Activated CD4-positive, alpha-beta T cell treated with anti-CD3 and anti-CD28 coated beads for 48 hours (primary cell): ENCODE measurements at places on chromosomes 4 and X.
A peak's percentile ranks its signal among the peaks of the same experiment; 100 is the strongest.

- DNase-seq = peak; percentile 66
These were observed at the start of gene CD38 for GRCh38 chr4:15778289-15779241. Gene CD38, plus strand, starts transcription at chr4:15778328. Its CDS starts 87 bp downstream, at chr4:15778415.

GRCh38 chr4:5206016-5206790, 154.9 kb downstream of the STK32B start:
- DNase-seq = no peak

- no peak for DNase-seq
These were observed 224.2 kb downstream of the RCHY1 start for GRCh38 chr4:75289914-75290582.

DNA sequence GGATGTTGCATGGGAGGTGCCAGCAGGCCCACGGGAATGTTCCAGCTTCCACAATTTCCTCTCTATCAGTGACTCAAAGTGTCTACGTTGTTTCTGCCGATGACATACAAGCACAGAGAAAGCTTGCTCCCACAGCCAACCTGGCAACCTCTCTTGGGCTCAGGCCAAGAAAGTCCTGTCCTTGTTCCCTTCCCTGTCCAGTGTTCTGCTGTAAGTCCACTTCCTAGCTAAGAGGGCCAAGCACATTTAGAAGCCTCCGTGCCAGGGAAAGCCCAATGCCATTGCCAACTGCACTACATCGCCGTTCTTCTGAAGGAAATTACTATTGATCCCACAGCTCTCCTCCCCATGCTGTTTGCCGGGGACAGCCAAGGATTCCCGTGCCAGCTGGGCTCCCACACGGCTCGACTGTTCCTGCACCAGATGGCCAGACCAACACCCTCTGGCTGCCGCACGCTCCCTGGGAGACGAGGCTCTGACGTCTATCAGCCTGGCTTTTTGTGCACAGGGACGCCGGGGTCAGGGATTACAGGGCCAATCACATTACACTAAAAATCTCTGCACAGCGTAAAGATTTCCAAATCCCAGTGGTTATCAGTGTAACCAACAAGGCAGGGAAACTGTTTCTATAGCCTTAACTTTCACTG, 284.0 kb downstream of the BCOR start:
- DNase-seq = no peak

DNA sequence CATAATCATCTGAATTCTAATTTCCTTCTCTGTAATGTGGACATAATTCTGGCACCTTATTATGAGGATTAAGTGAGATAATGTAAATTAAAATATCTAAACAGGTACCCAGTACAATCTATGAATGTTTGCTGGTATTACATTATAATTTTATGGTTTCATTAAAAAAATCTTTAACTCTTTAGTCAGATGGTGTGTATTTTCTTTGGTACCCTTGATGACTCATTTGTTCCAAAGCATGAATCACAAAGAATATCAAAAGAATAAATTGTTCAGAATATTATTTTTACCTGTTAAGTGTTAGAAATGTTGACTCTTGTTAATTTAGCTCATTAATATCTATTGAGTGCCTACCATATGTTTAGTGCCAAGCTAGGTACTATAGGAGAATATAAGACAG, 74.3 kb downstream of the SNX25 start:
- no peak for DNase-seq

DNA sequence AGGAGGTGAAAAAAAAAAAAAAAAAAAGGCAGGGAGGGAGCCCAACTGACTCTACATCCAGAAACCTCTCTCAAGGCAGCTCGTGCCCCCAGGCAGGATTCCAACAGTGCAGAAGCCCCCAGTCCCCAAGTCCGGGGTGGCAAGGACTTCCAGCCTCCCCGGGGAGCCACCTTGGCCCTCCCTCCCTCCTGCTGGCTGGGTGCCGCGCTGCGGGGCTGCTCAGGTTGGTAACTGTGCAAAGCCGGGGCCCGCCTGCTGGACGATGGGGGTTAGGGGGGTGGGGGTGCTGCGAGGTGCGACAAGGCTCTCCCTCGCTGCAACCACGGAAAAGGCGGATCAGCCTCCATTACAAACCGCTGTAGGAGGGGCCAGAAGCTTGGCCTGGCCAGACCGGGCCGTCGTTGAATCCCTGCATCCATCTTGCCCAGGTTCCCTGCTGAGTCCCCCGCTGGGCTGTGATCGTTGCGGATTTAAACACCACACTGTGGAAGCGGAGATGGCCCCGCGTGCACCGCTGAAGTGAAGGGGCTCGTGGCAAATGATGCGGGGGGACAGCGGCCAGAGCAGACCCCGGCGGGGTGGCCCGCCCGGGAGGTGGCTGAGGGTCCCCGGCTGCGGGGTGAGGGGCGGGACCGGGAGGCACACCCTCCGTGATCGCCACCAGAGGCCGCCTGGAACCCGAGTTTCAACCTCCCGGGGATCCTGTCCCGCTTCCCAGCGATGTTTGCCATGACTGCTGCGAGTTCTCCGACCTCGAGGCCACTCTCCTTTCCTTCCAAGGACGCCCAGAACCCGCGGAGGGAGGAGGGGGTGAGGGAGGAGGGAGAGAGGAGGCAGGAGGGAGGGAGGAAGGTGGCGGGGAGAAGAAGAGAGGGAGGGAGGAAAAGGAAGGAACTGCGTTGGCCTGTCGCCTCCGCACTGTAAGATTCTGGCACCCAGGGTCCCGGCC, 58.0 kb upstream of the DDX3X start:
- DNase-seq = peak; percentile 64

DNA sequence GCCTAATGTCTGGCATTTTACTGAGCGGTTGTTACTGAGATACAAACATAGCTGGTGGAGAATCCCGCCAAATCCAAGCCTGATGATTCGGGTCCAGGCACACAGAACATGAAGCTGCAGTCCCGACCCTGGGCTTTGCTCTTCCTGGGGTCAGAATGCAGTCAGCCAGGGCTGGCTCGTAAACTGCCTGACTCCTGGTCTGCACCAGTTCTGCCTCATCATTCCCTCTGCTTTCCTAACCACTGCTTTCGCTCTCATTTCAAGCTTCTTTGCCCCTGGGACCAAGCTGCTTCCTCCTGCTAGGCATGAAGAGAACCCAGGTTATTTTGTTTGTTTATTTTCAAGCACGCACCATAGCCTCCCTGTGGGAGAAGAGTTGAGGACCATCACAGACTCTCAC, 39.3 kb downstream of the GATB start:
- no peak for DNase-seq

DNA sequence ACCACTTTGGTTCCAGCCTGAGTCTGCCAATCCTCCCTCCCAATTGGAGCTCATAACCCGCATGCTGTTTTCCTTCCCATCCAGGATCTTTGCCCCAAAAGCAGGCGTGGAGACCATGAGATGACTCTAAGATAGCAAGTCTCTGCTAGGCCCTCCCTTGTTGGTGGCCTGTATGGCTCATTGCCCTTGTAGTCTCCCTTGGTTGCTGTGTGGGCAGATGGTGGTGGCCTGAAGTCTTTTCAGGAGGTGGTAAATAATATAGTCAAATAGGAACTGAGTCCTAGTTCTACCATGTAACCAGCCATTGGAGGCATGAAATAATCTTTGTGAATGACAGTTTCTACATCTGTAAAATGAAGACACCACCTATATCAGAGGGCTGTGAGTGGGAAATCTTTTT, 1.2 kb downstream of the ATP6AP1 start:
- DNase-seq = no peak

DNA sequence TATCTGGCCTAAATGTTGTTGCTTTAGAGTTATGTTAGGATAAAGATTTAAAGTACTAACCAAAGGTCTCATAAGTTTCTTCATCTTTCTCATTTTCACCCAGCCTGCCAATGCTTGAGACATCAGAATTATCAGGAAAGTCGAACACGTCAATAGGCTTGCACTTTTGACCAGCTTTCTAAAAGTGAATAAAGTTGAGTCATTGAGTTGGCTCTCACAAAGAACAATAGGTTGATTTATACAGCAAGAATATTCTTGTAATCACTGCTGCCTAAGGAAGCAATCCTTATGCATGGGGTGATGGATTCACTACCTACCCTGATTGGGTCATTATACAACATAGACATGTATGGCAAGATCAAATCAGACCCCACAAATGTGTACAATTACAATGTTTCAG, 5.0 kb downstream of the CENPU start:
- DNase-seq = no peak

DNA sequence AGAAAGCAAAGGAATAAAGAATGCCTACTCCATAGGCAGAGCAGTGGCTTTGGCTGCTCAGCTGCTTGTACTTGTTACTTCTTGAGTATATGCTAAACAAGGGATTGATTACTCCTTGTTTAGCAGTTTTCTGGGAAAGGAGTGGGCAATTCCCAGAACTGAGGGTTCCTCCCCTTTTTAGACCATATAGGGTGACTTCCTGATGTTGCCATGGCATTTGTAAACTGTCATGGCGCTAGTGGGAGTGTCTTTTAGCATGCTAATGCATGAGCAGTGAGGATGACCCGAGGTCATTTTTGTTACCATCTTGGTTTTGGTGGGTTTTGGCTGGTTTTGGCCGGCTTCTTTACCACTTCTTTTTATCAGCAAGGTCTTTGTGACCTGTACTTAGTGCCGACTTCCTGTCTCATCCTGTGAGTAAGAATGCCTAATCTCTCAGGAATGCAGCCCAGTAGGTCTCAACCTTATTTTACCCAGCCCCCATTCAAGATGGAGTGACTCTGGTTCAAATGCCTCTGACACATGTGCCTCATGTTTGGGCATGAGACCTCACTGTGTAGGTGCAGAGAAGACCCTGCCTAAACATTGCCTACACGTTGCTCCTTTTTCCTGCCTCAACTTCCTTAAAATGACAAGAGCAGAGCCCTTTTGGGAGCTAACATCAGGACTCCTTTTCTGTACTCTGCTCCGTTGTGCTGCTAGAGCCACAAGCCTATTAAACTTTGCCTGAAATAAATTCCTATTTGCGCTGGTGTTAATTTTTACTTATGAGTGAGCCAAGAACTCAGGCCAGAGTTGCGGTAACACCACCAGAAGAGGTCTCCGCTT, 21.0 kb upstream of the UBA6 start:
- no peak for DNase-seq

DNA sequence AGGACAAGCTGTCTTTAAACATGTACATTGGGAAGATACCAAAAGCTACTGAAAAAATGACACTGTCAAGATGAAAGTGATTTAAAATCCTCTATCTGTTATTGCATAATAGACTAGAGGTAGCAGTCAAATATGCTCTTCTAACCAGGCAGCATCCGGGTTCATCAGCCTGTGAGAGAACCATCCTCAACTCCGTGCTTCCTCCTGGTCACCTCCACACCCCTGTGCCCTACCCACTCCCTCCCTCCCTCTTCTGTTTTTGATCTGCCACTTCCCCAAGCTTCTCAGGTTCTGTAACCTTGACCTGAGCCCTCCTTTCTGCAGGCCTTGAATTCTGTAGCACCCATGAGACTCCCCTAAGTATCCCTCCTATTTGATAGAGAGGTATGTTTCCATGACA, 5.9 kb downstream of the NOX1 start:
- DNase-seq = no peak

GRCh38 chr4:26288355-26288909, 32.4 kb upstream of the RBPJ start:
- peak; percentile 54 for DNase-seq

- DNase-seq = no peak
These were observed 37.7 kb downstream of the GPR82 start for GRCh38 chrX:41761702-41762101.

- DNase-seq = no peak
These were observed 368.7 kb downstream of the CCSER1 start for GRCh38 chr4:90495936-90496335.

DNA sequence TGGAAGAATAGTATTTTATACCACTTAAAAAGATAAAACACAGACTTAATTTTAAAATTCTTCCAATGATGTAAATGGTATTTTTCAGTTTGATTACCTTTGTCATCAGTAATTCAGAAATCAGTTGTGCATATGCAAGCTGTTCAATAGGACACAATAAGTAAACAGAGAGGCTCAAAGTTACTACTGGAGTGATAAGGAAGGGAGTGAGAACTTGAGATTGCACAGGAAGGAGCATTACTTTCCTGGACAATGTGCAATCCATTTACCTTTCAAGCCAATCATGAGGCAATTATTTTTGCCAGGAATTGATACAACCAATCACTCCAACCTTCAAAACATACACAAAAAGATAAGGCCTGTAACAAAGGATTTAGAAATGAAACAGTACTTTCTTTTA, 1024.3 kb downstream of the RAPGEF2 start:
- no peak for DNase-seq

DNA sequence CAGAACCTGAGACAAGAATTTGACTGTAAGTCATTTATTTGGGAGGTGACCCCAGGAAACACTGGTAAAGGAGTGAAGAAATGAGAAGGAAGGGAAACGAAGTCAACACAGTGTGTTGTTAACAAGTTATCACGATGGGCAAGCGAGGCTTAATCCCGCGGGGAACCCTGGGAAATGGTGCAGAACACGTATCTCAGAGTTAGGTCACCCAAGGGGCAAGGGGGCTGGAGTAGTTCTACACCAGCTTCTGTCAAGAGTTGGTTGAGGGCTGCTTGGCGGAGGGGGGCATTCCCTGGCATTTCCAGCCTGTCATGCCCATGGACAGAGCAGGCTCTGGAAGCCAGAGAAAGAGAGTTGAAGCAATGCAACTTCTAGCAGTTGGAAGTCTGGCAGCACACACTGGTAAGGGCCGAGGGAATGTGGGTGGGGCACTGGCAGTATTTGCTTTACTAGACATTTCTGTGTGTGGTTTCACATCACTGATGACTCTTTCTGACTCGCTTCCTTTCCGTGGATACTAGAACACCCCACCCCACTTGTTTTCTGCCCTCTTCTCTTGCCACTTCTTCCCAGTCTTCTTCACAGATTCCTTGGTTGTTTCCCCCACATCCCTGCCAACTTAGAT, 52.2 kb upstream of the ADGRG2 start:
- DNase-seq = peak; percentile 4

DNA sequence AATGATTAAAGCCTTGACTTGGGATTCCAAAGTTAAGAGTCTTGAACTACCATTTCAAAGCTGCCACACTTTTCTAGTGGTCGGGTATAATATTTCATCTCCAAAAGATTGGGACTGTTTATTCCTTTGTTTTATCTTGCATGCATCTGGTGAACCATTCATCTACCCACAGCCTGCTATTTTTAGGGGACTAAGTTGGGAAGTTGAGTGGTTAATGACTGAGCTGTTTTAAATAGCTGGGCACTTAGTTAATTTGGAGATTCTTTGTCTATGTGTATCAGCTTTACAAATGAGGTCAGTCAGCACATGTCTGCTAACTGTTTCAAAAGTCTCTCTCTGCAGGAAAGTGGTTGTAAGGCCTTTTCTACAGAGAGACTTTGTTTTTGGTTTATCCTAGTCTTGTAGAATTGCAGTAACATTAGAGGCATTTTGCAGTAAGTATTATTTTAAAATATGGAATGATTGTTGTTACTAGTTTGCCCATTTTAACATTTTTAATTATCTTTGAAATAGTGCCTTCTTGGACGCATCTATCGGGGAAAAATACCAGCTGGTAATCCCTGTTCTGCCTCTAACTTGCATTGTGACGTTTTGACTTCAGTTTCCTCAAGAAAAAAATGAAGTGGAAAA, 8.2 kb downstream of the BMP2K start:
- no peak for DNase-seq
